ENCODE measurements at places on chromosomes 7 and 10.
A peak's percentile ranks its signal among the peaks of the same experiment; 100 is the strongest.

DNA sequence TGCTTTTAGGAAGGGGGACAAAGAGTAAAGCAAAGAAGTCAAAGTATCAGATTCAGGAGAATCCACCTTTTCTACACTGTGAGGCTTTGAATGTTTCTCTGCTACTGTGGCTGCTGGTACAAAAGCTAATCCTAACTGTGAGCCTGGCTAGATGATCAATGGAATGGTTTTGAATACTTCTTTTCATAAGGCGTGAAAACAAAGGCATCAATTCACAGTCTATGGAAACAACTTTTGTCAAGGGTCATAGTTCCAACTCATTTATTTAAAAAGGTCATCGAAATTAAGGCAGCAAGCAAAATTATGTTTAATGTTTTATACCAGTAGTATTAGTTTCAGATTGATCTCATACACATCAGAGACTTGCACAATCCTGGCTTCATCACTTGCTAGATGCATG, 118.1 kb downstream of the CTTNBP2 start:
- DNase-seq: no peak

DNA sequence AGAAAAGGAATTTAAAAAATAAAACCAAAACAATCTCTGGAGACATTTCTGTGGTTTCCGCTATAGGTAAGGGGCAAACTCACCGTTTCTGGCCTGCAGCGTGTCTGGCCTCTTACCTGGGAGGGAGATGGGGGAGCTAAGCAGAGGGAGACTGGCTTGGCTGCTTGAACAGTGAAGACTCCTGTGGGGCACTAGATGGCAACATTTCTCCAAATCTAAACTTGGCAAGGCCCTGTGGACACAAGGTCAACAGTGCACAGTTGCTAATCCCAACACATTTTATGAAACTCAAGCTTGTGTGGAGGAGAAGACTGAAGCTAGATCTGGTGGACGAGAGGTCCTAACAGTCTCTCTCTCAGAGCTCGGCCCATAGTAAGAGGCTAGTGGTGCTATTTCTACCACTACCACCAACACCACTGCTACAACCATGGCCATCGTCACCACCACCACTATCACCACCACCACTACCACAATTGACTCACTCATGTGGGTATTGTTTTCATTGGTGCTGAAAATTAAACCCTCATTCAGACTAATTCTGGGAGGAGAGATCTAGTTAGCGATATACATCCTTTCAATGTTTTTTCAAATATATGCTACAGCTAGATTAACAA, 28.4 kb upstream of the CDHR3 start:
- peak; percentile 12 for DNase-seq

DNA sequence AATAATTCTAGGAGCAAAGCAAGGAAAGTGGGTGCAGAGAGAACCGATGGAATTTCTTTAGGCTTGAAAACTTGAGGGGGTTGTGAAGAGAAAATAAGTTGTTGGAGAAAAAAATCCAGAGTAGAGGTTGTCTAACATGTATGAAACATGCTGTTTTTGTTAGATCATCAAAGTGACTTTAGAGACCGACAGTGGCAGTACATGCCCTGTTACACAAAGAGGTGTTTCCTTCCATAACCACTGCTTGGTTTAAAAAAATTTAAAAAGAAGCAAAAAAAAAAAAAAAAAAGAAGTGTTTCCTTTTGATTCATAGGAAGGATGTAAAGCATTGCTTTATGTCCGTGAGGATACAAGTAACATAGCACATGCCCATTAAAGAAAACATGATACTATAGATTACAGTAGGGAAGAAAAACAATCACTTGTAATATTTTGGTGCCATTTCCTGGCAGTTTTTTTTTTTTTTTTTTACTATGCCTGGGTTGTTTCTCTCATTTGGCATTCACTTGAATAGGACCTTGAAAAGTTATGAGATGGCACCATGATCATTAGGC, 6.1 kb downstream of the ENTPD1 start:
- no peak for DNase-seq

GRCh38 chr7:143321242-143321641, 5.3 kb downstream of the CLCN1 start:
- no peak for DNase-seq

GRCh38 chr10:132388891-132389432, 8.0 kb upstream of the PWWP2B start:
- no peak for DNase-seq

- DNase-seq: peak; percentile 98
Measured at GRCh38 chr7:24821045-24821753, 63.9 kb upstream of the GSDME start.

DNA sequence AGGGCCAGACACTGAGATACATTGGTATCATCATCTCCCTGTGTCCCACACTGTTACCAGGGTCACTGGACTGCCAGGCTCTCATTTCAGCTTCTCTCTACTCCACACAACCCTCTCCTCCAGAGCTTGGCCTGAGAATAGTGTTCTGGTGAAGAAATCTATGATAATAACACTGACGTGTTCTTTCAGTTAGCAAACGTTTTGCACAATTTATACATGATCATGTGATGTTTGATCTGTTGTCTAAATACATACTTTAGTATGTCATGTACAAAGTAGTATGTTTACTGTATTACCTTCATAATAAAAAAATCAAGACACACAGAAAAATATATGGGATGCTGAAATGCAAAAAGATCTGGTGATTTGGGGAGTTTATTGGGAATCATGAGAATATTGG, 5.0 kb downstream of the SLC16A9 start:
- no peak for DNase-seq

DNA sequence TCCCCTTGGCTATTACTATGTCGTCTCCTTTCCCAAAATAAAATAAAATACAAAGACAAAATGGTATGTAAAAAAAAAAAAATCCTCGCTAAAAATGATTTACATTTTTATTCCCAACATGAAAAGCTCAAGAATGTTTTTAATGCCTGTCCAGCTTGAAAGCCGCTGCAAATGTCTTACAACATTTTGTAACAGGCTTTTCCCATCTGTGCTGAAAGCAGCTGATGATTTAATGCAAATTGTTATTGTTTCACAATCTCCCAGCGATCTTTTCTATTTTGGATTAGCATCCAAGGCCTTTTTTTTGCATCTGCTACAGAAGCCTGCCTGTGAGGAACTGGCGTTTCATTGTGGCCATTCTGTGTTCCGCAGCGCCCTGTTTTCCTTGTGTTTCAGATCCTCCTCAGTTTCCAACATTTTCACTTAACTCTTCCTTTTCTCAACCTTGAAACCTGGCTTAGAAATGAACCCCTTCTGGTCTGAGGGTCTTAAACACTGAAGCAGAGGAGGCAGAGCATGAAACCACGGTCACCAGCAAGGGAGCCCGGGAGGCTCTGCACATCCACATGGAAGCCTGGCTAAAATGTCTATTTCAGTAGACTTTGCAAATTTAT, 712.1 kb downstream of the PARD3 start:
- no peak for DNase-seq

DNA sequence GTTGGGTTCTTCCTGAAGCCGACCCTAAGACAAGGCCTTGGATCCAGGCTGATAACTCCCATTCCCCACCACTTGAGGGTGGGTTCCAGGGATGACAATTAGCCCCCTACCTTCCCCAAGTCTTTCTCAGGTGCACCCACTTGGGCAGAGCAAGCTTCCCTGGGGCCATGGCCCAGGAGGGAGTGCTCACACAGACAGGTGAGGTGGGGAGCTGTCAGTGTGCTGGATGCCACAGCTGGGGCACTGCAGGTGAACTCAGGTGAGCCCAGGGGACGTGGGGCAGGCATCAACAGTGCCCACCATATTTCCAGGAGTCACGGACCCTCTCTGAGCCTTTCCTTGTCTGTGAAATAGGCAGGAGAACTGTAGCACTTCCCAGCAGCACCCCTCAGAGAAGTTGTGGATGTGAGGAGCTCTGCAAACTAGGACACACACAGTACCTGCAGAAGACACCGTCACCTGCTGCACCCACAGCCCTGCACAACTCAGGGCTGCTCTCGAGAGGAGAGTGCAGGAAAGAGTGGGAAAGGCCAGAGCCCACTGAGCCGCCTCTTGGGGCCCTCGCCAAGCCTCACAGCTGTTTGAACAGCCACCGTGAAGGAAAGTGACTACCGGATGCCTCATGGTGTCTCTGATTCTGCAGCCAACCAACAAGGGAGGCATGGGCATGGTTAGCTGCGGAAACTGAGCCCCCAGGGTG, 17.9 kb downstream of the SH3PXD2A start:
- no peak for DNase-seq

DNA sequence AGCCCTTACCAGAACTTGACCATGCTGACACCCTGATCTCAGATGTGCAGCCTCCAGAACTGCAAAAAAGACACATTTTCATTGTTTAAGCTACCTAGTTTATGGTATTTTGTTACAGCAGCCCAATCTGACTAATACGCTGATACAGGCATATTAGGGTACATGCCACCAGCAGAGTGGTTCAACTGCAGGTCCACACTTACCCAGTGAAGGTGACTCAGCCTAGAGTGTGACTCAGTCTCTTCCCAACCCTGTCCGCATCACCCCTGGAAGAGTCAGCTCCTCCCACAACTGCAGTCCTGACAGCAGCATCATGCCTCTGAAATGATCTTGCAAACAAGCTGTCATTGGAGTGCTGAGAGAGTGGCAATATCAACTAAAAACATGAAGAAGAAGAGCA, 30.8 kb upstream of the GOT1 start:
- DNase-seq: peak; percentile 80

- no peak for DNase-seq
Measured at GRCh38 chr10:86329896-86330680, 36.5 kb downstream of the GRID1 start.

- DNase-seq: no peak
Measured at GRCh38 chr7:2016761-2017480, 215.8 kb downstream of the MAD1L1 start.

- DNase-seq: no peak
Measured at GRCh38 chr7:15836041-15836440, 149.6 kb upstream of the MEOX2 start.

GRCh38 chr7:47039904-47040303, 542.0 kb downstream of the TNS3 start:
- DNase-seq: peak; percentile 24

GRCh38 chr10:116170815-116171250, 102.2 kb downstream of the GFRA1 start:
- DNase-seq: no peak

GRCh38 chr7:29482056-29482455, 81.6 kb upstream of the PRR15 start:
- no peak for DNase-seq

- no peak for DNase-seq
Measured at GRCh38 chr10:22017283-22018020, 13.9 kb upstream of the DNAJC1 start.

DNA sequence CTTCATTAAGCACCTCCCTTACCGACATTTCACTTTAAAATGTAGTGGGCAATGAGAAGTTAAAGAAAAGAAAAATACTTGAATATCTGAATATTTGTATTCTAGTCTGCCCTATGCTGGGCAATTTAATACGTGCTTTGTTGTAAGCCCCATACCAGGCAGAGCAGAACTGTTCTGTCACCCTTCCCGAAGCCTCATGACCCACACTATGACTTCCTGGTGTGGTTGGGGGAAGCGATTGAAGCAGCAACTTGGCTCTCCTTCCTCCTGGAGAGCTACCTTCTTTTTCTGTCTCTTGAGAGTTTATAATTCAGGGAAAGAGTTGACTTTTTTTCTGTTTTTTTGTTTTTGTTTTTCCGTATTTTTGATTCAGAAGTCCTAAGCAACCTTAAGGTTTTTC, 243.7 kb downstream of the INHBA start:
- DNase-seq: no peak

All from mammary epithelial cell (primary cell).